ENCODE measurements at places on chromosomes 6 and 20.

DNA sequence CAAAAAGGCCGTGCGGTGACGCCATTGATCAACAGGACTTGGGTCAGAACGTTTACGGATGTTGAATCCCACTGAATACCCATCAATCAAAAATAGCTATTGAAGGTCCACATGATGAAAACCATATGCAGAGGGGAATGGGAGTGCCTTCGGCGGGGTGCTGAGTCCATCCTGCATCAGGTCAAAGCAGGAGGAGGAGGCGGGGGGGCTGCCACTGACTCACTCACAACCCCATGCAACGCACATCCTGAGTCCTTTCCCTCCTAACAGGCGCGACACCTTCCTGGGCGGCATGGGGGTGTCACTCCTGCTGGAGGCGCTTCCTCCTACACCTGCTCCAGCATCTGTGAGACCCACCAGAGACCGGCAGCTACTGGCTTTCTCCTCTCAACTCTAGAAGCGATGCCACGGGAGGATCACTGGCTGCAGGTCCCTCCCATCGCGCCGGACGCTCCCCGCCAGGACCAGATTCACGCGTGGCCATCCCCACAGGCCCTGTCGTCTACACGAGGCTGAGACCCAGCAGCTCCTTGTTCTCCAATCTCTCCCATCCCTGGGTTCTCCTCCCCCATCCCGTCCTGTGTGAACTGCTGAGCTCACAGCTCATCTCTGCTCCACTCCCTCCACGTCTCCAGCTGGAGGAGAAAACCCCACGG lies 170.6 kb upstream of the THBS2 start:
- DNase-seq: no peak

DNA sequence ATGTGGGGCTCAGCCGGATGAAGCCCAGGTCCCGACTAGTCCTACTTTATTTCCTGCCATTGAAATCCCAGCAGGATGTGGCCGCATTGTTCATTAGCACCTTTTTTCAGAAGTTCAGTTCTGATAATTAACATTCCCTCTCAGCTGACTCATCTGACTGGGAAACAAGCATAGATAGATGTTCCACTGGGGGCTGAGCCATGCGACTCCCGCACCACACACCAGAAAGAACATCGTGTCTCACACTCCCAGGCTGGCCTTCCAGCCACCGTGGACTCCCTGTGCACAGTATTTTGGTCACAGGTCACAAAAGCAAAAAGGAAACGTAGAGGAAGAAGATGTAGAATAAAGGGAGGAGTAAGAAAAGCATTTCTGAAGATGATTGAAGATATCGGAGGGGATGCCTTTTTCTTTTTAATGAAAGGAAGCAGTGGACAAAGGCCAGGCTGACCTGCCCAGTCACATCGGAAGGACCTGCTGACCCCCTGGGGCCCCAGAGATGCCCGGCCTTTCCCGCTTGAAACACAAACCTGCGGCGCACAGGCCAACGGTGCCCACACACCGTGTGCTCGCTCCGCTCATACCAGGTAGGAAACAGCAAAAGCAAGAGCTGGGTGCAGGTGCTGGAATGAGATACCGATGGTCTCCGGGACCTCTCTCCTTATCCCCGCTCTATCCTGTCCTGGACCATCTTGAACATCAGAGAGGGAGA lies 11.8 kb downstream of the RPS6KA2 start:
- DNase-seq: no peak

DNA sequence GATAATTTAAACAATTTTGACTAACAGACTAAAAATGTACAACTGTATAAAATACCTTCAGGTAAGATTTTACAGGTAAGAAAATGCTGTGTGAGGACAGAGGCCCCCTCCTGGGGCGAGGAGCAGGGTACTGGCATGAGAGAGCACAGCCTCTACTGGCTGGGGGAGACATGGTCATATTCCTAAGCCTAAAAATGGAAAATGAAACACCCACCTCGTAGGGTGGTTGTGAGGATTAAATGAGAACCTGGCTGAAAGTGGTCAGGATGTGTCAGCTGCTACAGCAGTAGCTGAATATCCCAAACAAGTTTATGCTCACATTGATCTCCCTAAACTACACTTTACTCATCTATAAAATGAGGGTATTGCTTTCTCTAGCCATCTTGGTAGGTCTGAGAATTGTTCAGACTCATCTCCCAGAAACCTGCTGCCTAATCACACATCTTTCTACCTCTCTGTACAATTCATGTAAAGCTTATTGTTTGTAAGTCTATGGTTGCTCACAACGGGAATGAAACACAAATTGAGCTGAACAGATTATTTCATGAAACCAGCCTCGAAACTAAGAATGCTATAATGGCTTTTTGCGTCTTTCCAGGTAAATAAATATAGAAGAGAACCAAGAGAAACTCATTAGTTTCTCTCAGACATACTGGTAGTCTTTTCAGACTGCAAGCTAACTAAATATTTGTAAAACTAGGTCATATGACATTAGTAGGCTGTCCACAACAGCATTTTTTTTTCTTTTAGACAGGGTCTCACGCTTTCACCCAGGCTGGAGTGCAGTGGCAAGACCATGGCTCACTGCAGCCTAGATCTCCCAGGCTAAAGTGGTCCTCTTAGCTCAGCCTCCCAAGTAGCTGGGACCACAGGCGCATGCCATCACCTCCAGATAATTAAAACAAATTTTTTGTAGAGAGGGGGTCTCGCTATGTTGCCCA lies 69.6 kb downstream of the POPDC3 start:
- DNase-seq: no peak

DNA sequence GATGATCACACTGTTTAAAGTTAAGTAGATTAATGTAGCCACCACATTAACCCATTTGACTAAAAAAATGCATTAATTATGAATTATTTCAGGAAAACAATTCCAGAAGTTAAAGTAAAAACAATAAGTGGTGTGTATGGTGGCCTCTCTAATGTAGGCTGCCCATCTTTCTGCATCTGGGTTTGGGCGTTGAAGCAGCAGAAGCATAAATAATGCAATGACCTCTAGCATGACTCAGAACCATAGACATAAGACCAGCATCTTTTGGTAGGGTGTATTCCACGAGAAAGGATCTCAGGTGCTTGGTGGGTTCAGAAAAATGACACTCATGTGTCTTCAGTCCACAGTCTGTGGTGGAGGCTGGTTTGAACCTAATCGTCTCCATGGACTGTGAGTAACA lies 18.6 kb upstream of the NKAIN2 start:
- no peak for DNase-seq

DNA sequence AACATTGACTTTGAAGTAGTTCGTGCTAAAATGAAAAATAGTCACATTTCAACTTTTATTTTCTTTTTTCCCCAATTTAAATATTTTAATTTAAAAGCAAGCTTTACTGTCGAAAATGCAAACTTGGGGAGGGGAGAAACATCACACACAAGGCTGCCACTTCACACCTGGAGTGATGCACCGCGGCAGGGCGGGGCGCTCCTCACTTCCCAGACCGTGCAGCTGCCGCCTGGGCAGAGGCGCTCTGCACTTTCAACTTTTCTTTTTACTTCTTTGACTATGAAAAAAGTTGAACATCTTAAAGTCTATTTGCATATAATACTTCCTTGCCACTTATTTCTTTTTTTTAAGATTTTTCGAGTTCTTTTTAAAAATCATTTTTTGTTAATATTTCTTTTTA lies 993.3 kb upstream of the GJE1 start:
- DNase-seq: no peak

GRCh38 chr6:9388596-9388995 lies 953.3 kb upstream of the SLC35B3 start:
- no peak for DNase-seq

GRCh38 chr6:44234101-44235025 lies 11.0 kb downstream of the SLC29A1 start:
- DNase-seq: peak; percentile 86

- DNase-seq: no peak
Observed at GRCh38 chr6:152575621-152576150, 61.5 kb downstream of the SYNE1 start.

DNA sequence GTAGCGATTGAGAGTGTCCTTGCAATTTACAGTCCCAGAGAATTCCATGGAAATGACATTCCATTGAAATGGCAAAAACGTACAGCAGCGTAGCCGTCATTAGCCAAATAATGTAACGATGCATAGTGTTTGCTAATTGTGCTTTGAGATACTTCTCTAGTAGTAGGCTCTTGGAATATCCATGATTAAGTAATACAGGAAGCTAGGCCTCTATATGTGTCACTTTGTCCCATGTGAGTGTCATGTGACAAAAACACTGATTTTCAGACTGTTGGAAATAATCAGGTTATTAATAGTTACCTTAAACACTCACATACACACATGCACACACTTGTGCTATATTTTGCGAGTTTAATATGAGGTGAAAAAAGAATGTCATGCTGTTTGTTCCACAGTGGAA lies 35.2 kb downstream of the SLX4IP start:
- no peak for DNase-seq

- DNase-seq: peak; percentile 64
Observed at GRCh38 chr6:30618270-30618797, 694 bp downstream of the MRPS18B start.

DNA sequence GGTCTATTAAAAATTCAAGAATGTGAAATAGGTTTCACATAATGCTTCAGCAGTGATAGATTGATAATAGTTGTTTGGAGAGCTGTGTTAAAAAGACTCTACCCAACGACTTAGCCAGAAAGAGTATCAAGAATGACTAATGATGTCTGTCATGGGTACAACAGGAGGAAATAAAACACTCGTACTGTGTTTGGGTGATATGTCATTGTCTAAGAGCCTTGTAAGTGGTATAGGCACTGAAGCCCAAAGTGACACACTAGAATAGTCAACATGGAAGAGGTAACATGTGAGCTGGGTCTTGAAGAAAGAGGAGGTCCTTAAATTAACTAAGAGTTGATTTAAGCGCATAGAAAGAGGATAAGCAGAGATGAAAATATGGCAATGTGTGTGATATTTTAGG lies 471.8 kb upstream of the MAN1A1 start:
- no peak for DNase-seq

DNA sequence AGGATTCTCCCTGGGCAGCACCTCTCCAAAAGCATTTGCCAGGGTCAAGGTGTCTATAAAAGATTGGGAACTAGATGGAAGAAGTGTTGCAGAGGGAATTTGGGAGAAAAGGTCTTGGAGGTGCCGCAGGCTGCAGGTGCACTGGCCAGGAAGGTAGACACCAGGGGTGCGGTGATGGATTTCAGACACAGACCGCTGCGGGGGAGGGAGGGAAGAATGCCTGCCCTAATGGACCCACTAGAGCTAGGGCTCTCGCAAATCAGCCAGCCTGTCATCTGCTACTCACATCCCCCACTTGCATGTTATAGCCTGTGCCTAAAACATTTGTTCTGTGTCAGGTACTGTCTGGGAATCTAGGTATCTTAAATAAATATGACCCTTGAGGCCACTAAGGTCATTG lies 193.6 kb upstream of the SLC24A3 start:
- DNase-seq: no peak

DNA sequence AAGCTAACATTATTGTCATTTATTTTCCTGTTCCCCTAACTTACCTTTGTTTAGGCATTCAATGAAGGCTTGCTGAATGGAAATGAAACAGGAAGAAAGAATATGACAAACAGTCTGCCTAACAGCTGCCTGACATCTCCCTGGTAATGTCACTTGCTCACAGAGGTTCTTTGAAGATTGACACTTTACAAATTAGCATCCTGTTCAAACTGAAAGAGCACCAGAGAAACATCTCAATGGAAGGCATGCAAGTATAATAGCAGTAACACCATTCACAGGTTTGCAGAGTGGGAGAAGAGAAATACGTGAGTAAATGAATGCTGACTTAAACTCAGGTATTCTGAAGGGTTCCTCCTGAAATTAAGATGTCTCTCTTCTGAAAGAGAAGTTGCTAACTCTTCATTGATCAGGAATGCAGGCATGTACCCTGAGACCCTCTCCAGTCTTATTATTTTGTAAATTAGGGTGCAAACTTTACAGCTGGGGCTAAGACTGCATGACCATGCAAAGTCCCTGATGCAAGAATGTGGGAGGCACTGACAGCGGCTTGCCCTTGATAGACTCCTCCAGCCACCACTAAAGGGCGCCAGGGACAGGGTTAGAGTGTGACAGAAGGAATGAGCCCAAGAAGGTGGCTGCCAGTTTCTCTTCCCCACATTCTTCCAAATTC lies 1.3 kb upstream of the SMLR1 start:
- no peak for DNase-seq

- DNase-seq: peak; percentile 1
Observed at GRCh38 chr6:9131616-9132015, 696.3 kb upstream of the SLC35B3 start.

DNA sequence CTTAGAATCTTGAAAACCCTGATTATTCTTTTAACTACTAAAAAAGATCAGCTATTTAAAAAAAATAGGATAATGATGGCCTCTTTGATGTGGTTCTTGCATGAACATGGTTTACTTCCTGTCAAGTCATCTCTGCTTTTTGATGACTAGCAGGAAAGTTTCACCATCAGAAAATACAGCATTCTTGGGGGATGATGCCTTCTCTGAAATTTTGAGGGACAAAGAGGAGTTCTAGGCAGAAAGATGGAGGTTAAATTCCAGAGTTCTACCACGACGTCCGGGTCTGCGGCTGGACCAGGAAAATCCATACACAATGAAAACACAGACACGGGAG lies 130.4 kb downstream of the OLIG3 start:
- peak; percentile 2 for DNase-seq

DNA sequence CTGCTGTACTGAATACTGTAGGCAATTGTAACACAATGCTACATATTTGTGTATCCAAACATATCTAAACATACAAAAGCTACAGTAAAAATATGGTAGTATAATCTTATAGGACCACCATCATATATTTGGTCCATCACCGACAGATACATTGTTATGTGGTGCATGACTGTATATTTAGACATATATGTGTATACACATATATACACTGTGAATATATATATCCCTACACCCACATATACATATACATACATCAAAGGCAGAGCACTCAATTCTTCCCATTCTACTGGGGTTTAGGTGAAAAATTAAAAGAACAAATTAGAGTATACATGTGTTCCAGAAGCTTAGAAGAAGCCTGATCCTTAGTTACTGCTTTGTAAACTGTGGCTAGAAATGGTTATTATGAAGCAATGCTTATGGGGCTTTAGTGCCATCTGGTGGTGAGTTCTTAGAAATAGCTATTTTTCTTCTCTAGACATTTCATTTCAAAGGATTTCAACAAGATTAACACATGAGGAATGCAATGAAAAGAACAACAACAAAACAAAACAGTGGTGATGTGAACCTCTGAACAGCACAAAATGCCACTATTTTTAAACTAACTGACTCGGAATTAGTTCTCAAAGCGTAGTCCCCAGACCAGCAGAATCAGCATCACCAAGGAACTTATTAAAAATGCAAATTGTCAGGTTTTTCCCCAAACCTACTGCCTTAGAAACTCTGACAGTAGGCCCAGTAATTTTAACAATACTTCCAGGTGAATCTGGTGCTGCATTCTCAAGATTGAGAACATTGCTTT lies 38.0 kb downstream of the PKHD1 start:
- peak; percentile 64 for DNase-seq

Measured in kidney glomerular epithelial cell (primary cell).